Mammary epithelial cell (primary cell): ENCODE measurements at places on chromosomes 7 and 10. TPM values are rescaled to one million over a fixed set of nuclear protein-coding genes. Genes with fewer than 3 reads are reported as not detected.

SEMA3D gene
- 5.8 TPM for polyA plus RNA-seq

SAP25 gene
- polyA plus RNA-seq = 0.18 TPM

PAPSS2 gene
- 6.8 TPM for polyA plus RNA-seq

RBM28 gene
- polyA plus RNA-seq = 20.8 TPM

BUD23 gene
- 77.9 TPM for polyA plus RNA-seq

ZWINT gene
- polyA plus RNA-seq = 75.6 TPM

TRPV6 gene
- 2.5 TPM for polyA plus RNA-seq

GRCh38 chr10:99999319-100000108 is 10.2 kb downstream of the DNMBP start:
- DNase-seq = no peak

GRCh38 chr7:49927631-49928030 is 154.2 kb downstream of the VWC2 start:
- DNase-seq = no peak

DNA sequence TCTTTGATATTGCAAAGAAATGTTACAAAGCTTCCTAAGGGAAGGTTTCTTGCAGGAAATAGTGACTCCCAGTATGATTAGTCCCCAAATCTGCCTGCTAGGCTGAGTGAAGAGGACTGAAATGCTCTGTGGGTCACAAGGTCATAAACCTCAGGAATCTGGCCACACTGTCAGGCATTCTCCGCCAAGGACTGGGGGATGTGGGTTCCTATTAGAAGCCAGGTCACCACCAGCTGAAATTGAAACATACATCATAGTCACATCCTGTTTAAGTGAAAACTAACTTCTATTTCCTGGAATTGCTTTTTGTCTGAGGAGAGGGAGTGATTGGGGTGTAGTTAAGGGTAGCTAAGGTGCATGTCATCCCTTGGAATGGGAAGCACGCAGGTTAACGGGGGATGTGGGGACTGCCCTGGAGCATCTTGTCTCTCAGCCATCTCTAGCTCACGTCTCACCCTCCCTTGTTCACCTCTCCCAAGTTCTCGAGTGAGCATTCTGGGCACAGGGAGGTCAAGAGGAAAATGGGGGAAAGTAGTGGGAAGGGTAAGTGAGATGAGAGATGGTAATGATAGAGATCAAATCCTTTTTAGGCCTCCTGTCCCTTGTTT is 12.0 kb upstream of the GSAP start:
- DNase-seq = peak; percentile 63

DNA sequence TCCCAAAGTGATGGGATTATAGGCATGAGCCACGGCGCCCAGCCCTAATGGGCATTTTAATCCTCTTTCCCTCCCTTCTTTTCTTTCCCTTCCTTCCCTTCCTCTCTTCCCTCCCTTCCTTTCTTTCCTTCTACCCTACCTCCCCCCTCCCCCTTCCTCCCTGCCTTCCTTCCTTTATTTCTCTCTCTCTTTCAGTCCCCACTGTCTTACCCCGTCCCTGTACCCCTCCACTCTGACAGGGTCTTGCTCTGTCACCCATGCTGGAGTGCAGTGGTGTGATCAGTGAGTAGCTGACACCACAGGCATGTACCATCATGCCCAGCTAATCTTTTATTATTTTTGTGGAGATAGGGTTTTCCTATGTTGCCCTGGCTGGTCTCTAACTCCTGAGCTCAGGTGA is 24.2 kb downstream of the LCOR start:
- peak; percentile 38 for DNase-seq

- no peak for DNase-seq
Observed at GRCh38 chr7:8305104-8305503, 43.1 kb upstream of the ICA1 start.

DNA sequence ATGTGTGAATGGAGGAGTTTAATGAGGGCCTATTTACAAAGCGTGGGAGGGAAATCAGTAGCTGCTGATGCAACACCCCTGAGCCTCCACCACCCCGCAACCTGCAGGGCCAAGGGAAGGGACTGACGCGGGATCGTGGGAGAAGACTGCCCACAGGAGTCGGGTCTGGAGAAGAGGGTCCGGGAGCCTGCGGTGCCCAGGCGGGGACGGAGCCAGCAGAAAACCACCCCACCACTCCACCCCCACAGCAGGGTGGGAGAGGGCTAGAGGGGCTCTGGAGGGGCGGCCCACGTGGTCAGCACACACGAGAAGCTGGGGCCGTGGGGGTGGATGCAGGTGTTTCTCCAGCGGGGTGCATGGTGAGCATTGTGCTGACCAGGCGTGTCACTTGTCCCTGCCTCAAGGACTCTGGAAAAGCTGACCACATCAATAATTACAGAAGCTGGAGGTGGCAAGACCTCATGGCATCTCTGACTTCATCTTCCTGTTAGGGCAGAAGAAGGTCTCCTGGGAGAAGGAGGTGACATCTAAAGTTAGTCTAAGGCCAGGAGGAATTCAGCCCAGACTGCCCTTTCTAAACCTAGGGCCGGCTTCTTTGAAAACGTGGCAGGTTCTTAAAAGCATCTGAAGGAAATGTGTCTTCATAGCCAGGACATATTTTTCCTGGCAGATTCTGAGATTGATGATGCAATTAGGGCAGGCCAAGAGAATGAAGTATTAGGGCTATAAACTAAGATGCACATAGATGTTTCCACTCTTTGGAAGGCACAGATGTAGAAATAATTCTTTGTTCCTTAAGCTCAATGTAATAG is 150.9 kb downstream of the RGS10 start:
- no peak for DNase-seq

GRCh38 chr7:66642186-66642585 is 13.5 kb downstream of the KCTD7 start:
- DNase-seq = no peak

GRCh38 chr7:92813390-92814024 is 22.9 kb downstream of the CDK6 start:
- DNase-seq = peak; percentile 31

GRCh38 chr10:26809973-26810372 is 50.8 kb downstream of the ABI1 start:
- DNase-seq = no peak

- no peak for DNase-seq
Observed at GRCh38 chr10:127320176-127320575, 123.8 kb upstream of the INSYN2A start.

DNA sequence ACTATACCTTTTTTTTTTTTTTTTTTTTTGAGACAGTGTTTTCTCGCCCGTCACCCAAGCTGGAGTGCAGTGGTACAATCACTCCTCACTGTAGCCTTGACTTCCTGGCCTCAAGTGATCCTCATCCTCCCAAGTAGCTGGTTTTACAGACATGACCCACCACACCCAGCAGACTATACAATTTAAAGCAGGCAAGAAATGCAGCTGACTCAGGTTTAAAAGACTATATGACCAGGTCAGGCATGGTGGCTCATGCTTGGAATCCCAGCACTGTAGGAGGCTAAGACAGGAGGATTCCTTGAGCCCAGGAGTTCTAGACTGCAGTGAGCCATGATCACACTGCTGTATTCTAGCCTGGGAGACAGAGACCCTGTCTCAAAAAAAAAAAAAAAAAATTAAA is 89.5 kb upstream of the AUTS2 start:
- DNase-seq = no peak

DNA sequence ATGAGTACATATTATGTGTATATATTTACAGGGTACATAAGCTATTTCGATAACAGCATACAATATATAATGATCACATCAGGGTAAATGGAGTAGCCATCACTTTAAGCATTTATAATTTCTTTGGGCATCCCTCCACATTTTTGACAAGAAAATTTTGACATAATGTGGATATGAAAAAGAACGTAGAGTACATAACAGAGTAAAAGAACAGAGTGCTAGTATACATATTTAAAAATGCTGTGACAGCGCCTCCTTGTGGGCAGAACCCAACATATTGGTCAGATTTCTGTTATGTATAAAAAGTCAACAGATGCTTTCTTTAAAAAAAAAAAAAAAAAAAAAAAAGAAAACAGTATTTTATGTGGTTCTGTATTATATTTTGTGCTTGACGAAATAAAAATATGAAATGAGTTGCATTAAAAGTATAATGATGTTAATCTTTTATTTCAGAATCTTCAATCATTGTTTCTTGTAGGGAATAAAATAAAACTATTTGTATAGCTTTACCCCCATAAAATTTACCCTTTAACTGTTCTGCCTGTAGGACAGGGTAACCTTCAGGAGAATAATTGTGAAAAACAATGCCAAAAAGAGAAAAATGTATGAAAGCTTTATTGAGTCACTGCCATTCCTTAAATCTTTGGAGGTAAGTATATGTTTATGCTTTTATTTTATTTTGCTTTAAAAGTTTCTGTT is 18.3 kb upstream of the HBP1 start:
- peak; percentile 44 for DNase-seq

DNA sequence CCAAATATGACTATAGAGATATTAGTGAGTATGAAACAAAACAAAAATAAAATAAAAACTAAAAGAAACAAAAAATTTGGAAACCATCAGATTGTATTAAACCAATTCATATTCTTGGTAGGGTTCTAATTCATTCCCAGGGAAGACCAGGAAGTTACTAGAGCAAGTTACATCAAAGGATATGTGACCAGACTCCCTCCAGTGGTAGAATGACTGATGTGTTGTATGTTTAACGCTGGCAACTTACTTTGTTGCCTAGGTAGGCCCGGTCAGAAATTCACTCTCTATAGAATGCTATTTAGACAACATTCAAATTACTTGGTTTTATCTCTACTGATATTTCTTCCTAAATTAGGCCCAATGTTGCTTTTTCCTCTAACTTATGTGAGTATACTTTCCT is 5.2 kb downstream of the PHYHIPL start:
- DNase-seq = peak; percentile 47

GRCh38 chr7:16647435-16647960 is 1.5 kb downstream of the BZW2 start:
- peak; percentile 54 for DNase-seq

GRCh38 chr7:48924433-48924832 is at the start of gene CDC14C:
TSS of gene CDC14C (plus strand) at chr7:48924547. CDS start at chr7:48924673, 126 bp downstream.
- DNase-seq = no peak

DNA sequence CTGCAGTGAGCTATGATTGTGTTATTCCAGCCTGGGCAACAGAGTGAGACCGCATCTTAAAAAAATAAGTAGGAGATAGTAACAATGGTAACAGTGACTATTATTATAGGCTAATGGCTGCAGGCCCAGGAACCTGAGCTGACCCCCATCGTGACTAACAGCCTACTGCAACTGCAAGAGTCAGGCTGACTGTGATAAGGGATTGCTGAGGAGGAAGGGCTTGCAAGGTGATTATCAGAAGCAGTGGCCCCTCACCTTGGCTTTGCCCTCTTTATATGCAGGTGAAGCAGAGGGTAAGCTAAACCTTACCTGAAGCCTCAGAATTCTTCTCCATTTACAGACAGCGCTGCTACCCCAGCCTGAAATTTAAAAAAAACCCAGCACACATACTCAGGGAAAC is 83.9 kb upstream of the SDK1 start:
- no peak for DNase-seq

GRCh38 chr7:66502230-66503035 is 126.2 kb upstream of the KCTD7 start:
- DNase-seq = no peak

- no peak for DNase-seq
Observed at GRCh38 chr10:72541337-72541736, 84.5 kb downstream of the MICU1 start.

DNA sequence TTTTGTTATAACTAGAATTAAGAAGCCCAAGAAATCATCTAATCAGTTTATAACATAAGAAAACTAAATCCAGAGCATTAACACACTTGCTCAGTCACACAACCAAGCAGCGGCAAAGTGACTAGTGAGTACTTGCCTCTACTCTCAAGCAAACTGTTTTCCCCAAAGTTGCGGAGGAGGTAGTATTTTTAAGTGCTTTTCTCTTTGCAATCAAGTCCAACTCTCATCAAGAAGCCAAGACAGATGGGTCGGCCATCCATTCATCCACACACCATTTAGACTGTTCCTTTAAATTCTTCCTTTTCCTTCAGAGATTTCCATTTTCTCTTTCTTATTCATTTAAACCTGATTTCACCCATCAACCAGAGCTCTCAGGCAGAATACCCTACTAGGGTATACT is 25.4 kb downstream of the ARHGAP21 start:
- no peak for DNase-seq

DNA sequence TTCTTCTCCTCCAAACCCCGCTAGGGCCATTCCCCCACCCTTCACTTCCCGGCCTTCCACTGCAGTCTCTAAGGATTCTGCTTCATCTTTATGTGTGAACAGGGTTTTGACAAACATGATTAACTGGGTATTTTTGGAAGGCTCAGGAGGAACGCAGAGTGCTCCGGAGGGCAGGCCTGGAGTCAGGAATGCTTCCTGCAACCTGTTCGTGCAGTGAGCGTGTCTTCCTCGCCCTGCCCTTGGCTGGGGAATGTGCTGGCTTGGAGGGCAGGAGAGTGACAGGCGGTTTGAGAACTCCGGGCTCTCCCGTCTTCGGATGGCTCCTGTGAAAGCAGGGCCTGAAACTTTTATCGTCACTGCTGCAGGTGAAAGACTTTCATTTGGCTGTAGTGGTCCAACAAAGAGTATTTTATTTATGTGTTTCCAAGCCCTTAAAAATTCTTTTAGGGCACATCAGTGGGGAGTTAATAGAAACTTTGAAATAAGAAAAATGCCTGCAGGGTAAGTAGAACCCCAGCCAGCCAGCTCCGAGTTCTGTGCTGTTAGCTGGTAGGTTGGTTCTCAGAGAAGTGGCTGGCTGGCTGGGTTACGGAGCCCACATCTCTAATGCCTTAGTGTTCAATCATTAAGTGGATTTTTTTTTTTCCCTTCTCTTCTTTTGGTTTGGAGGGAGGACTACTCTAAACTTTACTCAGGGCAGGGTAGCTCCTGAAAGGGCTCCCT is 51.0 kb downstream of the TCF7L2 start:
- peak; percentile 61 for DNase-seq

DNA sequence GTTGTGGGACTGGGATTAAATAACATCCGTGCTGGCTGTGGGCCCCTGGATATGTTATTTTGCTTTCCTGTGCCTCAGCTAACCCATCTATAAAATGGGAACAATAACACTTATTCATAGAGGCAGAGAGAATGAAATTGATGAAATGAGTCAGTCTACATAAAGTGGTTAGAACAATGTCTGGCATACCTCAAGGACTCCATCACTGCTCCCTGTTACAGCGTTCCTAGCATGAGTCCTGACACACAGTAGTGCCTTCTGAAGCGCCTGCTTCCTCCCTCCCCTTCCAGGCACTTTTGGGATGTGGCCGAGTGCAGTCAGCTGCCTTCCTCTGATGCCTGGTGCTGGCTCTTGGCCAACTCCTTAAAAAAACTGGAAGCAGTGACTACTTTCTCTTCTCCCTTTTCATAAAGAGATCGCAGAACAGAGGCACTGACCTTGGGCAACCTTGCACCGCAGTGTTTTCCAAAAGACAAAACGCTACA is 108.4 kb upstream of the ZMIZ1 start:
- peak; percentile 96 for DNase-seq

GRCh38 chr10:125812128-125812750 is 10.8 kb downstream of the UROS start:
- DNase-seq = no peak

DNA sequence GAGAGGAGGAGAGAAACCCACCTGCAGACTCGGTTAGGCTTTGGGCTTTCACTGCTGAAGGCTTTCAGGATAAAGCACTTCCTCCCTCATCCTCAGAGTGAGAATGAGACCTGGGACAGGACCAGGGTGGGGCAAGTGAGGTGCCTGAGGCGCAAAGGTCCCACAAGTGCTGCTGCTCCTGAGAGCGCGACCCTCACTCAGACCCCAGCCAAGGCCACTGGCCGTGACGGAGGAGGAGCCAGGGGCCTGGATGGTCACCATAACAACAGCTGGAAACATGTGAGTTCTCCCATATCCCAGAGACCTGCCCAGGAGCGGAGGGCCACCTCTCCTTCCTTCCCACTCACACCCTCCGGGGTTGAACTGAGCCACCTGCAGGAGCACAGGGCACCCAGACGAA is 46.9 kb upstream of the MKRN1 start:
- no peak for DNase-seq
